ENCODE measurements at places on chromosomes 11 and 22. TPM values are rescaled to one million over a fixed set of nuclear protein-coding genes. Genes with fewer than 3 reads are reported as not detected.

- peaks cover 71% of the 10 kb centered on the region for H3K27me3 ChIP-seq
- H3K27ac ChIP-seq = no peak overlapping the region
- H3K4me3 ChIP-seq = no peak overlapping the region
- no peaks in the 10 kb centered on the region for H3K4me1 ChIP-seq
- DNase-seq = no peak
Measured at GRCh38 chr11:2136952-2137201, 2.3 kb downstream of the IGF2 start.

DNA sequence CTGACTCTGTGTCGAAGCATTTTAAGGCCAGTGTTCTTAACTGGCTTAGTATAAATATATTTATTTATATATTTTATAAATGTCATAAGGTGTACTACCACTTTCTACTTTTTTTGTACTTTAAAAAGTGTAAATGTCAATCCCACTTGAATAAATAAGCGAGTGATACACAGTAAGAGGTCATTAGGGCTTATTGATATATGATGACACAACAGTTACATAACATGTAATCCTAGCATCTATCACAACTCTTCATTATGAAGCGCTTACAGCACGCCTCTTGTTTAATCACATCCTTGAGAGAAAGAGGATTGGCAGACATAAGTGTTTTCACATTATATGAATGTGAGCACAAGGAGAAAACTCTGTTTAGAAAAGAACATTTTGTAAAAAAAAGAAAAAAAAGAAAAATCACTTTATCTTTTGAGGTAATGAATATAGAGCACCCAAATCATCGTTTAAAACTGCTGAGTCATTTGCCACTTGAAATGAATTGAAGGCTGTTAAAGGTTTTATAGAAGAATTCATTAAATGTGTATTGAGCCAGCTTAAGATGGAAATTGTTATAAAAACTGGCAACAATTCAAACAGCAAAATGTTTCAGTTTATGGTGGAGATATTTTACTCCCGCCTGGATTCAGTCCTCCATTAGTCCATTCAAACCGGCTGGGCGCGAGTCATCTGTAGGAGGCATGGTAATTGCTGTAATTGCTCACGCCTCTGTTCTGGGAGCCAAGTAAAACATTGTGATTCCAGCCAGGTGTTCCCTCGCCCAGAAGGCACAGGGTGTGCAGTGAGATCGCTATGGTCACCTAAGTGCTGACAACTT is 627.3 kb upstream of the KIRREL3 start:
- no peak overlapping the region for H3K27ac ChIP-seq
- H3K36me3 ChIP-seq = no peaks in the 10 kb centered on the region
- H3K4me3 ChIP-seq = no peak overlapping the region
- no peak for DNase-seq
- no peaks in the 10 kb centered on the region for H3K27me3 ChIP-seq

DNA sequence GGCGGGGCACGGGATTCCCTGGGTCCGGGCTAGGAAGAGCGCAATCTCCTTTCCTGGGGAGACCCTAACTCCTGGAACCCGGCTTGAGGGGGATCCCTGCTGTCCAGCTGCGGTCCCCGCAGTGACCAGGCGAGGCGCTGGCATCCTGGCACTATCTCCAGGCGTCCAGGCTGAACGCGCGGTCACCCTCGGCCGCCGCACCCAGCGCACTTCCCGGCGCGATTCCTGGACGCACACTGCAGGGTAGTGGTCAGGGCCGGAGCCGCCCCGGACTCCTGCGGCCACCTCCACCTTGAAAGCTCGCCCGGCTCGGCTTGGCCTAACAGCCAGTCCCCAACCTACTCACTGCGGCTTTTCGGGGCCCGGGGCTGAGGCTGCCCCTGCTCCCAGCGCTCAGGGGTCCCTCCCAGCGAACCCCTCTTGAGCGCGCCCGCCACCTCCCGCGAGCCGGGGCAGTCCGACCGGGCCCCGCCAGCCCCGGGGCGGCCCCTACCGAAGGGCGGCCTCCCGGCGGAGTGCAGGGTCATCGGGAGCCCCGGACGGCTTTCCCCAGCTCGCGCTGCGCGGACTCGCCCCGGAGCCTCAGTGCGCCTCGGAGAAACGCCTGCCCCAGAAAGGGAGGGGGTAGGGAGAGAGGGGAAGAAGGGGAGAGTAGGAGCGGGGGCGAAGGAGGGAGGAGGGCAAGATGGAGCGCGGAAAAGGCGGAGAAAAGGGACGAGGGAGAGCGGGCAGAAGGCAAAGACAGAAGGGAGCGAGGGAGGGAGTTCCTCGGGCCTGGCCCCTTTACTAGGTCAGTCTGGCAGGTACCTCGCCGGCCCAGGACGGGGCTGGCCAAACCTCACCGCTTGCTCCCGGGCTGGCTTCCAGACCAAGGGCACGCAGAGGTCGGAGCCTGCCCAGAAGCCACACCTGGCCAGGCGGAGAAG is 1.0 kb downstream of the POU2AF3 start:
- DNase-seq = no peak
- H3K27ac ChIP-seq = no peak overlapping the region
- H3K27me3 ChIP-seq = peaks cover 61% of the 10 kb centered on the region
- peak overlapping the region; percentile 33 for H3K4me3 ChIP-seq
- no peaks in the 10 kb centered on the region for H3K36me3 ChIP-seq
- H3K4me1 ChIP-seq = no peaks in the 10 kb centered on the region

GRCh38 chr11:68013611-68014156 is 3.6 kb downstream of the ALDH3B1 start:
- H3K27me3 ChIP-seq = no peaks in the 10 kb centered on the region
- no peak for DNase-seq
- H3K4me1 ChIP-seq = peaks cover 6% of the 10 kb centered on the region
- H3K36me3 ChIP-seq = no peaks in the 10 kb centered on the region
- H3K4me3 ChIP-seq = no peak overlapping the region

- no peaks in the 10 kb centered on the region for H3K36me3 ChIP-seq
- no peak overlapping the region for H3K4me3 ChIP-seq
- H3K27ac ChIP-seq = no peak overlapping the region
- H3K4me1 ChIP-seq = peaks cover 13% of the 10 kb centered on the region
- H3K27me3 ChIP-seq = no peaks in the 10 kb centered on the region
Measured at GRCh38 chr11:114262681-114263512, 33.3 kb upstream of the NNMT start.

DNA sequence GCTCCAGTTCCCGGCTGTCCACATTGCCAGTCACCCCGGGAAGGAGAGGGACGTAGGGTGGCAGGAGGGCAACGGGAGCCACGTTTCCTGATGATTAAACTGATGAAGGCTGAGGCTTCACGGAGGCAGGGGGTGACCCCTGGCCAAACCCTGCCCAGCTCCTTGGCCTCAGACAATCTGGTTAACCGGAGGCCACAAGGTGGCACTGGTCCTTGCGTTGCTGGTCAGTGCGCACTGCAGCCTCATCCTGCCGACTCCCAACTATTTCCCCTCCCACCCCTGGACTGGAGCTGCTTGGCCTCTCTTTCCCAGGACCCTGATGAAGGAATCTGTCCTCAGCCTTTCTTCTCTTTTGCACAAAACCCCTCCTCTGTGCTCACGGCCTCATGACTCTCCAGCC is 75.3 kb downstream of the PDE2A start:
- no peak for DNase-seq
- no peaks in the 10 kb centered on the region for H3K36me3 ChIP-seq
- no peaks in the 10 kb centered on the region for H3K27me3 ChIP-seq
- no peak overlapping the region for H3K27ac ChIP-seq
- H3K4me1 ChIP-seq = peaks cover 7% of the 10 kb centered on the region

GRCh38 chr22:20436768-20437612 is 635 bp downstream of the SCARF2 start:
- no peak overlapping the region for H3K27ac ChIP-seq
- peaks cover 88% of the 10 kb centered on the region for H3K27me3 ChIP-seq
- H3K4me1 ChIP-seq = peaks cover 8% of the 10 kb centered on the region
- peaks cover 3% of the 10 kb centered on the region for H3K36me3 ChIP-seq
- peak overlapping the region; percentile 22 for H3K4me3 ChIP-seq

- no peak for DNase-seq
- no peak overlapping the region for H3K4me3 ChIP-seq
- no peak overlapping the region for H3K27ac ChIP-seq
- no peaks in the 10 kb centered on the region for H3K27me3 ChIP-seq
- H3K4me1 ChIP-seq = peaks cover 4% of the 10 kb centered on the region
- H3K36me3 ChIP-seq = peaks cover 65% of the 10 kb centered on the region
Measured at GRCh38 chr11:4388221-4388620, 5.3 kb downstream of the TRIM21 start.

DNA sequence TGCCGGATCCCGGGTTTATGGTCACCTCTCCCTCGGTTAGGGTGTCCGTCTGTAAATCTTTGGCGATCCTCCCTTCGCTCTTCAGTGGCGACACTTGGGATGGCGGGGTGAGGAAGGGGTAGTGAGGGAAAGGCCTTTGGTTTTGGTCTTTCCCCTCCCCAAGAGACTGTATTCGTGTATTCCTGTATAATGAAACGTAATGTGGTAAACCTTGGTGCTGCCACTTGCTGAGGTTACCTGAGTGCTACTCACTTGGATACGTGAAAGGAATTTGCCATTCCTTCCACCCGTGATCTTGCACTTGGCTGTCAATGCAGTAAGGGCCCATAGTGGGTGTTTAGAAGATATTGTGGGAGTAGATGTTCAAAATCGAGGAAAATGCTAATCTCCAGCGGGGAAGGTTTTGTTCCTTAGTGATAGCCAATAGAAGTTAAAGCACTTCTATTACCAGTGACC is 578 bp upstream of the NUP160 start:
- H3K27me3 ChIP-seq = no peaks in the 10 kb centered on the region
- no peak for DNase-seq
- peak overlapping the region; percentile 96 for H3K27ac ChIP-seq
- peak overlapping the region; percentile 97 for H3K4me3 ChIP-seq
- peaks cover 14% of the 10 kb centered on the region for H3K36me3 ChIP-seq

- no peak overlapping the region for H3K27ac ChIP-seq
- H3K4me1 ChIP-seq = no peaks in the 10 kb centered on the region
- H3K36me3 ChIP-seq = no peaks in the 10 kb centered on the region
- H3K4me3 ChIP-seq = no peak overlapping the region
- peaks cover 18% of the 10 kb centered on the region for H3K27me3 ChIP-seq
- DNase-seq = no peak
Measured at GRCh38 chr11:15655552-15655951, 540.8 kb downstream of the INSC start.

- H3K36me3 ChIP-seq = peaks cover 2% of the 10 kb centered on the region
- H3K4me1 ChIP-seq = peaks cover 22% of the 10 kb centered on the region
- peak overlapping the region; percentile 96 for H3K27ac ChIP-seq
- no peaks in the 10 kb centered on the region for H3K27me3 ChIP-seq
- no peak for DNase-seq
Measured at GRCh38 chr11:66617155-66617834, 865 bp downstream of the RBM14 start.

DNA sequence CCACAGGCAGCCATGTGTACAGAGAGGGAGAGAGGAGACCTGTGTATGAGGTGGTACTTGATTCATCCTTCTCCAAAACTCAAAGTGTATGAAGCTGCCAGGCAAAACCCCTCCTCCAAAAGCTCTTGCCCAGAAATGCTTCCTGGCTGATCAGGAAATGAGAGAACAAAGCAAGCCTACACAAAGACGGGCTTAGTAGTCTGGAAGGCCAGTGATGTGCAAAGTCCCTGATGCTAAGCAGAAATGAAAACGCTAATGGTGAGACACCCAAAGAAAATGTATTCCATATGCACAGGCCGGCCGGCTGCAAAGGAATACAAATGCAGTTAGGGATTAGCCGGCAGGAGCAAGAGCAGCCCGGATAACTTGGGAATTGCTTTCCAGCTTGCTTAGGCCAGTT is 234.9 kb upstream of the CADM1 start:
- no peak overlapping the region for H3K27ac ChIP-seq
- no peak for DNase-seq
- H3K36me3 ChIP-seq = no peaks in the 10 kb centered on the region
- H3K4me1 ChIP-seq = no peaks in the 10 kb centered on the region
- no peak overlapping the region for H3K4me3 ChIP-seq
- H3K27me3 ChIP-seq = no peaks in the 10 kb centered on the region

GRCh38 chr11:78763664-78764063 is 189.0 kb upstream of the NARS2 start:
- H3K4me3 ChIP-seq = no peak overlapping the region
- H3K27me3 ChIP-seq = no peaks in the 10 kb centered on the region
- no peak overlapping the region for H3K27ac ChIP-seq
- no peaks in the 10 kb centered on the region for H3K4me1 ChIP-seq
- DNase-seq = no peak

DNA sequence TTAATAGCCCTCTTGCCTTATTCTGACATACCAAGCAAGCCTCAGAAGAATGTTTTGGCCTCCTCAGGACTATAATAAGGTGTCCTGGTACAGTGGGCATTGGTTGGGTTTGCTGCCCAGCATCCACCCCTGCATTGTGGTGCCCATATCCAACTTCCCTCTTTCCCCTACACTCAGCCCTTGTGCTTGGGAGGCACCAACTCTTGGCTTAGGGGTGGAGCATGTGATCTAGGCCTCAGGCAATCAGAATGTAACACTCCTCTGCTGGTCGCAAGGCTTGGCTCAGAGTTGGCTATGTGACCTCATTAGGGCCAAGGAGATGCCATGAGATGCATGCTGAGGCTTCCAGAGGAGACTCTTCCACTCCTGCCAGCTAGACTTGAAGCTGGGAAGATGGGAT is 123.0 kb downstream of the CSNK2A3 start:
- H3K4me3 ChIP-seq = no peak overlapping the region
- H3K36me3 ChIP-seq = no peaks in the 10 kb centered on the region
- no peak for DNase-seq
- H3K27ac ChIP-seq = no peak overlapping the region
- no peaks in the 10 kb centered on the region for H3K4me1 ChIP-seq

- H3K4me3 ChIP-seq = no peak overlapping the region
- H3K27me3 ChIP-seq = no peaks in the 10 kb centered on the region
- no peaks in the 10 kb centered on the region for H3K36me3 ChIP-seq
- H3K27ac ChIP-seq = no peak overlapping the region
Measured at GRCh38 chr11:115144914-115145313, 359.3 kb downstream of the CADM1 start.

DNA sequence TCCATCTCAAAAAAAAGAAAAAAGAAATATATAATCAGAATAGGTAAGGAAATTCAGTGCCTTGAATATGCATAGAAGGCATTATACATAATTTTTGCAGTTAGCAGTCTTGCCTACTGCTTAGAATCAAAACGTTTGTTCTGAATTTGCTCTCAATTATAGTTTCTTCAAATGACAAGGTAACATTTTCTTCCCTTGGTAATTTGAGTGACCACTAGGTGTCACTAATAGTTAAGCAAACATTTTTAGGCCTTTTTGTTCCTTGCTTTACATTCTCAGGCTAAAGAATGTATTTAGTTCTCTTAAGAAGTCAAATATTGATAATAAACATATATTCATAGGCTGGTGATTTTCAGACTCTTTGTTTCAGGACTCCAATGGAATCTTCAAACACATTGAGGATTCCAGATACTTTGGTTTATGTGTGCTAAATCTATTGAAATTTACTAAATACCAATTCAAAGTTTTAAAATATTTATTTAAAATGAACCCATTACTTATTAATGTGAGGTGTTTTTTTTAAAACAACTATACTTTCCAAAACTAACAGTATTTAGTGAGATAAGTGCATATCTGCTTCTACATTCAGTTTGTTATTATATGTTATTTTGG is 55.0 kb upstream of the DEPDC7 start:
- no peak overlapping the region for H3K27ac ChIP-seq

- H3K27me3 ChIP-seq = no peaks in the 10 kb centered on the region
- H3K4me3 ChIP-seq = no peak overlapping the region
- H3K36me3 ChIP-seq = no peaks in the 10 kb centered on the region
- no peak for DNase-seq
- H3K27ac ChIP-seq = no peak overlapping the region
Measured at GRCh38 chr11:7893796-7894195, 37.3 kb downstream of the OR10A6 start.

- no peak for DNase-seq
- H3K4me1 ChIP-seq = no peaks in the 10 kb centered on the region
Measured at GRCh38 chr11:121250843-121251242, 41.7 kb upstream of the SC5D start.

The DCDC1 gene
- total RNA-seq = 0.28 TPM

The CATSPER1 gene
- total RNA-seq = 0.14 TPM

The MS4A1 gene
- total RNA-seq = 27.5 TPM

The PPP2R5B gene
- 4.4 TPM for total RNA-seq
